Fibroblast of pulmonary artery (primary cell): ENCODE measurements at places on chromosomes 11 and 22.
A peak's percentile ranks its signal among the peaks of the same experiment; 100 is the strongest.

- DNase-seq: no peak
Observed at GRCh38 chr22:24601217-24602104, 1.5 kb upstream of the GGT1 start.

DNA sequence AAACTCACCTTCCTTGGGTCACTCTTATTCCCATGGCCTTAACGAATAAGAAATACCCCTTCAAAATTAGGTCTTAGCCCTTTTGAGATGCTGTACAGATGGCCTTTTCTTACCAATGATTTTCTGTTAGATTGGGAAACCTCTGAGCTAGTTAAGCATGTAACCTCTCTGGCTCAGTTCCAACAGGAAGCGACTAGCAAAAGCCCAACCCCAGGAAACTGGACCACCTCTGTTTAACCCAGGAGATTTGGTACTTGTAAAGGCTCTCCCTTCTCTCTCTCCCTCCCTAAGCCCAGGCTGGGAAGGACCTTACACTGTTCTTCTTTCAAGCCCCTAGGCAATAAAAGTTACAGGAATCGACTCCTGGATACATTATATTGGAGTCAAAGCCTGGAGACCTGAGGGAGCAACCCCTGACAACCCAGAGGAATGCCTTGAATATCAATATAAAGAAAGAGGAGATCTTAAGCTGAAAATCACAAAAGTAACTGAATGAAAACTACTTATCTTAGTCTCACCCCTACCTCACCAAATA, 11.7 kb downstream of the APIP start:
- peak; percentile 29 for DNase-seq

GRCh38 chr11:134506046-134506445, 94.0 kb upstream of the B3GAT1 start:
- no peak for DNase-seq

DNA sequence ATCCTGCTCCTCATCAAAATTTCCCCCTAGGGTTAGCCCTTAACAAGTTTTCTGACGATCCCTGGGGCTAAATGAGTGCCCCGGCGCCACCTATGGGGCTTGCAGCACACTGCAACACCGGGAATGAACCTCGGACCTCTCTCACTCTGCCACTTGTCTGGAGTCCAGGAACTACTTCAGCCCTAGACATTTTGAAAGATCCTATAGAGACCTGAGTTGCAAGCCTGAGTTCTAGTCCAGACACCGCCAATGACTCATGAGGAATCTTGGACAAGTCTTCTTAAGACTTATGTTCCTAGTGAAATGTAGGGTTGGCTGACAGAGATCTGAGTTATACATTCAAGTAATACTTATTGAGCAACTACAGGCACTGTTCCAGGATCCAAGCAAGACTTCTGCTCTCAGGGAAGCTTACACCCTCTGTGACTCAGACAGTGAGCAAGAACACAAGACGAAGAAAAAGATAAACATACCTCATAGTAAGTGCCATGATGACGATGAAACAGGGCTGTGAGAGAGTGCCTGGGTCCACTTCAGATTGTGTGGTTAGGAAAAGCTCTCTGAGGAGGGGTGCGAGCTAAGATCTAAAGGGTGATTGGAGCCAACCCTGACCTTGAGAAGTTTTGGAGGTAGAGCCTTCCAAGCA, 10.2 kb upstream of the STK33 start:
- peak; percentile 100 for DNase-seq

DNA sequence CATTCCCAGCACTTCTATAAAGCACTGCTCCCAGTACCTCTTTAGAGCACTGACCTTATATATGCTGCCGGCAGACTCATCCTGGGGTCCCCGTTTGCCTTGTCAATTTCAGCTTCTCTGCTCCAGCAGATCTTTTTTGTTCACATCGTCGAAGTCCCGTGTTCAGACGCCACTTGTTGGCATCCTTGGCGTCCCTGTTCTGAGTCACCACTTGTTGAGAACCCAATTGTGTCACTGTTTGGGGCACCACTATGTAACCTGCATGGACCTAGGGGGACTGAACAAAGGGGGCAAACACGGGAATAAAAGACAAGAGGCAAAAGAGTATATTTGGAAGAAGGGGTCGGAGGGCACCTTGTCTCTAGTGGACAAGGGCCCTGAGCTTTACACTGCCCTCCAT, 25.5 kb downstream of the OR10A6 start:
- DNase-seq: no peak

- DNase-seq: no peak
Observed at GRCh38 chr11:116172156-116172555, 600.6 kb downstream of the BUD13 start.

DNA sequence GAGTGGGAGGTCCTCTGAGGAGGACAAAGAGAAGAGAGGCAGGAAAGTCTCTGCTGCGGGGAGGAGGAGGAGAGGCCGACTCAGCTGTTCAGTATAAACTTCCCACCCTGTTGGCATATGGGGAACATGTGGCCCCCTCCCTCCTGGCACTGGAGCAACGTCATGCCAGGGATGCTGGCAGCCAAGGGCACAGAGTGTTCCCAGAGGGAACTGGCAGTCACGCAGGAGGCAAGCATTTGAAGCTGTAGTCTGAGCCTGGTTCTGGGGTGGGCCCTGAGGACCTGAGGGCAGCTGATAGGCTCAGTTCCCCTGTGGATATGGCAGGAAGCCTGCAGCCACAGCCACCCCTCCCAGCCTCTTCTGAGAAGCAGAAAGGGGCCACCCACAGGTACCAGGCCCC, 67.1 kb upstream of the TSPAN18 start:
- DNase-seq: no peak

DNA sequence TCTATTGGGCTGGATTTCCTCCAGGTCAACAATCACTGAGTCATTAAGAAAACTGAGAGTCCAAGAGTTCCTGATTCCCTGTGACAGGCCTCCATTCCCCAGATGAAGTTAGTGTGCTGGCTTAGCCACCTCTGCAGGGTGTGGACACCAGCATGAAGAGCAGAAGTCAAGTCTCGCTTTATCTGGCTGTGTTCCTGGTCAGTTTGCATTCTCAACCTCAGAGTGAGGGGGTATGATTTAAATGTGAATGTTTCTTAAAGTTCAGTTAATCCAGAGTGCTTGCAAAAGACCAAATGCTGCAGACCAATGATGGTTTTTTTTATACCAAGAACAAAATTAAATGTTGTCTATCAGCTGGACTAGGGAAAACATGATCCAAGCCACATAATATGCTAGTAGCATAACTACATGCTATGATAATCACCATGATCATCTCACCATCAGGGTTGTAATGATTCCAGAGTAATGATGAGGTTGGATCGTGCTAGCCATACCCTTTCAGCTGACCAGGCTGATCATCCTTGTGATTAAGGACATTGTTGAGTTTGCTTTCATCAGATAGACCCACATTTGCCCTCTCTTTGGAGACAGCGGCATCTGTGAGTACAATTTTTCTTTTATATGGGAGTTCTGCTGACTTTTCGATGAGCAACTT, 145.8 kb upstream of the ARHGAP20 start:
- peak; percentile 25 for DNase-seq

DNA sequence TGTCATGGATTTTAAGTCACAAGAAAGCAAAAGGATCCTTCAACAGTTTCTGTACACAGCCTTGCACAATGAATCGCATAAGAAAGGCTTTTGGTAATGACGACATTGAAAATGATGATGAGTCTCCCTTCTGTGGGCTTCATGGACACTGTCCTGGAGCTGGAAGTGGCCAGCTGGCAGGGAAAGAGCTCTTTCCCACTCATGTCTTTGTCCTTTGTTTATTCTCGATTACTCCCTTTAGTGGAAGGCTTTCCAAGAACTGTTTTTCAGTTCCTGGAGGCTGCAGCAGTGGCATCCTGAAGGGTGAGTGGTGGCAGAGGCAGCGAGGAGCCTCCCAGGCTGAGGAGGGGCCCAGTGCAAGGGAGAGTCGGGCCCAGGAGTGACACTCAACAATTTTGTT, 505.2 kb downstream of the NTM start:
- peak; percentile 62 for DNase-seq

DNA sequence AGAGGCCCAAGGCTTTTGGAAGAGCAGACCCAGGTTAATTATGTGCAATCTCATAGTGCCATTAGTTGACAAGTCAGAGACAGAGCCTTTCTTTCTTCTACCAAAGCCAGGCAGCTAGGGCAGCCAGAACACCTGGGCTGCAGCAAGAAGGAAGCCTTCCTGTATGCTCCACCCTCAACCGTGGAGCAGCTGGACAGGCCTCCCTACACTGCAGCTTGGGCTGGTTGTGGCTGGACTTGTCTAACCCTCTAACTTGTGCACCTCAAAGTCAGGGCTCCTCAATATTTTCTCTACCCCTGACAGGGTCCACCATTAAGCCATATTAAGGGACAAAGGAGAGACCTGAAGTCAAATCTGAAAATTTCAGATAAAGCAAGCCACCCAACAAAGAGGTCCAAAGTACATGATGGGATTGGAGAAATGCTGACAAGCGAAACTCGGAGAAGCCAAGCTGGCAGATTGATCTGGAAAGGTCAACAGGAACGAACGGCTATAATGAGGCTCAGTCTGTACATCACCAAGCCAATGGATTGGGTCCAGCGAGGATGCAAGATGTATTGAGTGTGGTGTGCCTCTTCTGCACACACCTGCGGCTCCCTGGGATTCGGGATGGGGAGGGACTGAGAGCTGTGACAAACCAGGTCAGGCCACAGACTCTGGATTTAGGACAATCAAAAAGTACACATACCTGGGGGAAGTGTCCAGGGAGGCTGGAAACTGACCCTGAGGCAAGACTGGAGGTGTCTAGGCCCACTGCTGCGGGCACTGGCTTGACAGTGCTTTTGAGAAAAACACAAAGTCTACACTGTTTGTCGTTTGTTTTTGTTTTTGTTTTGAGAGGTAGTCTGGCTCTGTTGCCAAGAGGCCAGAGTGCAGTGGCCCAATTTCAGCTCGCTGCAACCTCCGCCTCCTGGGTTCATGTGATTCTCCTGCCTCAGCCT, 11.7 kb upstream of the SLC43A3 start:
- no peak for DNase-seq

- peak; percentile 64 for DNase-seq
Observed at GRCh38 chr22:19970479-19971275, 29.1 kb upstream of the TXNRD2 start.

GRCh38 chr22:46842606-46843005, 80.2 kb downstream of the TBC1D22A start:
- no peak for DNase-seq

GRCh38 chr11:111734101-111734953, 31.9 kb downstream of the PPP2R1B start:
- no peak for DNase-seq

DNA sequence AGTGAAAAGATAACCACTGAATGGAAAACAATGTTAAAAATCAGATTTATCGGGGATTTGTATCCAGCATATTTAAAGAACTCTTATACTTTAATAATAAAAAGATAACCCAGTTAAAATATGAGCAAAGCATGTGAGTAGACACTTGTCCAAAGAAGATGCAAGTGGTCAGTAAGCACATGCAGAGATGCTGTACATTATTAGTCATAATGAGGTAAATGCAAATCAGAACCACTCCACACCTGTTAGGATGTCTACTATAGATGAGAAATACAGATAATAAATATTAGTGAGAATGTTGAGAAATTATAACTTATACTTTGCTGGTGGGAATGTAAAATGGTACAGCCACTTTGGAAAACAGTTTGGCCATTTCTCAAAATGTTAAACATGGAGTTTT, 28.0 kb downstream of the QSER1 start:
- DNase-seq: no peak

DNA sequence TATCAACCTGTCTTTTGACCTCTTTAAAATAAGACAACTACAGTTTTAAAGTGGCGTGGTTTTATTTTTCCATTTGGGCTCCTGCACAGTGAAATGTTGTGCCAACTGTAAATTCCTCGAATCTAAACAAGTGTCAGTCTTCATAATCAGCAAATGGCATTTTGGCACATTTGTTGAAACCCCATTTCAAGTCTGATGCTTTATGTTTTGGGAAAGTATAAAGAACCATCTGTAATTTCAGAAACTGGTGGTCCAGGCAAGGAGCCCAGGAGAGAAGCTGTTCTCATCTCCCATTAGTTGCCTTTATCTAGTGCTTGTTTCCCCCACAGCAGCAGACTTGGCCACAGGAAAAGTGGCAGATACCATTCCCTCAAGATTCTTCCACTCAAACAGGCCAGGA, 32.7 kb downstream of the VWA5A start:
- DNase-seq: no peak

DNA sequence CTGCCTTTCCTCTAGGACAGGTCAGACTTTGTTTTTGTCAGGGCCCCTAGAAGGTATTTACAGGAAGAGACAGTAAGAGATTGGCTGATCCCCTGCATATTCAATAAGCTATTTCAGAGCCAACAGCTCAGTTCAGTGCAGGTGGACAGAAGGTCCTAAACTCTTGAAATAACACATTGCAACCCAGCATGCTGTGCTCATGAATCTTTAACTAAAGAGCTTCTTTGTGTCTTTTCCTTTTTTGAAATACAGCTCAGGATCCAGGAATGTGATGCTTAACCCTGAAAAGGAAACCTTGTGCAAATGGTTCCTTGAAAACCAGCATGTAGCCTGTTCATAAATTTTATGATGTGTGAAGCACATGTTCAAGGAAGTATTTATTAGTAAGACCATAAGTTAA, 43.9 kb downstream of the BBOX1 start:
- no peak for DNase-seq

DNA sequence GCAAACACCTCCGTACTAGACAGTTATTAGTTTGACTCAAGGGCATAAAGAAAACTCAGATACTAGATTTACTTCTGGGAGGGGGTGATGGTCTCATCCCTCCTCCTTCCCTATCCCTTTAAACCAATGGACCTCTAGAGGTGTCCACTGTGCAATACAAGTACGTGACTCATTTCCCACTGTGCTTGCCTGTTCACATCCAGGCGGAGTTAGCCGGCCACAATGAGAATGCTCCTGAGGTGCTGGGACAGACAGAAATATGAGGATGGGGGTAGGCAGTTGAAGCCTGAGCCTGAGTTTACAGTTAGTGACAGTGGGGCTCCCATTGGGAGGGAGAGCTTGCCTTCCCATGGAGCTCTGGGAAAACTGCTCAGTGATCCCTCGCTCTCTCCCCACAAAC, 8.4 kb upstream of the PMM1 start:
- DNase-seq: peak; percentile 77

DNA sequence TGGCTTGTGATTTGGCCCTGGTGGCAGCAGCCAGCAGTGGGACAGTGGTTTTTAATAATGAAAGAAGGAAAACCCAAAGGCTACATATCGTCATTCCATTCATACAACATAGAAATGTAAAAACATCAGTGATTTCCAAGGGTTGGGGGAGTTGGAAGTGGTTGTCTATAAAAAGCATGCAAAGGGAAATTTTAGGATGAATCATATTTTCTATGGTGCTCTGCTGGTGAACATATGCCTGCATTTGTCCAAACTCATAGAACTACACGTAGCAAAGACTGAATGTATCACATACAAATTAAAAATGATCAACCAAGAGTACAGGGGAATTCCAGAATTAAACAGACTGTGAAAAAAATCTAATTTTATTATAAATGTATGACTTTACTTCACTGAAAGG, 11.1 kb downstream of the OR5B3 start:
- DNase-seq: peak; percentile 9

DNA sequence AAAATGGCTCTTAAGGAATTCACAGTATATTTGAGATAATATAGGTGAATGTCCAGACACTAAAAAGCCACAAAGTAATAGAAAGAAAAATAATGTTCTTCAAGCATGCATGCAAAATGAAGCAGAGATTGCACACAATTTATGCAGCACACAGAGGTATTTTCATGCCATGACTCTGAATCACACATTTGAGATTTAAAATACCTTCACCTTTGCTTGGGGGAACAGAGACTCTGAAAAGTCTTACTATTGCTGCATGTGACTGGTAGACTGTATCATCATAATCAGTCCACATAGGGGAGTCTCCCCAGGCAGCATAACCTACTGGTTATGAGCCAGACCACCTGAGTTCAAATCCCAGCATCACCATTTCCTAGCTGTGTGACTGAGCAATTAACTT, 96.2 kb downstream of the RCN1 start:
- no peak for DNase-seq

GRCh38 chr11:2481253-2481652, 36.4 kb downstream of the KCNQ1 start:
- no peak for DNase-seq
